ENCODE measurements at places on chromosomes 3 and 15.

- DNase-seq = no peak
Observed at GRCh38 chr3:167837466-167837865, 101.9 kb downstream of the SERPINI1 start.

DNA sequence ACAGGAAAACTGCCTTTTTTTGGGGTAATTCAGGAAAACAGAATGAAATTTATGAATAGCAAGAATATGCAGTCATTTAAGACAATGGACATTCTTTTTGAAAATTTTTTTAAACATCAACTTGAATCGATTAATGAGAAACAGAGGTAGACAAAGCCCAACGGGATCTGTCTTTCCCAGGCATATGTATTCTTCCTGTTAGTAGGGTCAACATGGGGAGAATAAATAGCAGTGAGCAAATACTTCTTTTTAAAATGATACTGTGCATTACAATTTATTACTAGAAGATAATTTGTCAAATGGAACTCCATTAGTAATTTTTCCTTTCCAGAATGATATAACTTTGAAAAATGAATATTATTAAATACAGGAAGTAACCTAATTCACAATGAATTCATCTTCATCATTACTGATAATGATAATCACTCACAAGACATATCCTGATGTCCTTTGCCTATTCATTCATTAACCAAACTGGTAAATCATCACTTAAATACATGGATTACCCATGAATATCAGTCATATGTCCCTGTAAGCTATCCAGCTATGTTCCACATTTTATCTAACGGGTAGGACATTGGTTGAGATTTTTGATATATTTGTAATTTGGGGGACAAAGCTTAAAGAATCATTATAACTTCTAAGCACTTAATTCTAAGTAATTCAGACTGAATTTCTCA is 209.2 kb upstream of the CDIN1 start:
- no peak for DNase-seq

GRCh38 chr3:127544192-127544802 is 46.2 kb downstream of the TPRA1 start:
- DNase-seq = peak; percentile 43

GRCh38 chr15:40878785-40879184 is 4.8 kb upstream of the RHOV start:
- no peak for DNase-seq

GRCh38 chr3:41746215-41746614 is 215.7 kb downstream of the ULK4 start:
- DNase-seq = no peak
